ENCODE measurements at places on chromosomes 6 and 20. TPM values are rescaled to one million over a fixed set of nuclear protein-coding genes. Genes with fewer than 3 reads are reported as not detected.

ARFGAP1 gene
- total RNA-seq: 62.0 TPM

OXT gene
- not detected for total RNA-seq

DAAM2 gene
- total RNA-seq: 13.6 TPM

CAPN11 gene
- total RNA-seq: 0.13 TPM

PRRT1 gene
- 0.50 TPM for total RNA-seq

LST1 gene
- total RNA-seq: not detected

DEFB129 gene
- not detected for total RNA-seq

SLC22A3 gene
- 0.92 TPM for total RNA-seq

OR2B6 gene
- not detected for total RNA-seq

ZNF165 gene
- 0.26 TPM for total RNA-seq

CST2 gene
- 10.8 TPM for total RNA-seq

AKAP7 gene
- 6.3 TPM for total RNA-seq

TNFRSF6B gene
- 4.5 TPM for total RNA-seq

FERMT1 gene
- total RNA-seq: 0.53 TPM

HSPA12B gene
- 0.31 TPM for total RNA-seq

POLR3F gene
- total RNA-seq: 10.8 TPM

MYCT1 gene
- total RNA-seq: 3.7 TPM

PRND gene
- total RNA-seq: under 0.01 TPM

SMPD2 gene
- total RNA-seq: 14.3 TPM

GABRR1 gene
- not detected for total RNA-seq

SLC17A9 gene
- 14.1 TPM for total RNA-seq

IDH3B gene
- 91.4 TPM for total RNA-seq

OR12D3 gene
- total RNA-seq: not detected

SEL1L2 gene
- not detected for total RNA-seq

BTNL2 gene
- total RNA-seq: not detected

TRIM10 gene
- 0.13 TPM for total RNA-seq

F13A1 gene
- total RNA-seq: not detected

POU5F1 gene
- 0.13 TPM for total RNA-seq

AK9 gene
- total RNA-seq: 8.5 TPM

PPP1R14C gene
- total RNA-seq: 11.3 TPM

FAM217A gene
- not detected for total RNA-seq

BPIFB6 gene
- not detected for total RNA-seq

SMLR1 gene
- not detected for total RNA-seq

SNAP91 gene
- not detected for total RNA-seq

BPIFB1 gene
- not detected for total RNA-seq

DDX43 gene
- total RNA-seq: 0.68 TPM

PHF3 gene
- total RNA-seq: 49.7 TPM

FLRT3 gene
- total RNA-seq: 0.06 TPM

C6orf141 gene
- 0.25 TPM for total RNA-seq

OPN5 gene
- total RNA-seq: 1.1 TPM

SMOC2 gene
- 0.25 TPM for total RNA-seq

KCNK5 gene
- 0.06 TPM for total RNA-seq

PROCR gene
- 125 TPM for total RNA-seq

All from aortic smooth muscle cell (primary cell).